GM10248 (cell line): ENCODE measurements at places on chromosomes 2 and 18.

DNA sequence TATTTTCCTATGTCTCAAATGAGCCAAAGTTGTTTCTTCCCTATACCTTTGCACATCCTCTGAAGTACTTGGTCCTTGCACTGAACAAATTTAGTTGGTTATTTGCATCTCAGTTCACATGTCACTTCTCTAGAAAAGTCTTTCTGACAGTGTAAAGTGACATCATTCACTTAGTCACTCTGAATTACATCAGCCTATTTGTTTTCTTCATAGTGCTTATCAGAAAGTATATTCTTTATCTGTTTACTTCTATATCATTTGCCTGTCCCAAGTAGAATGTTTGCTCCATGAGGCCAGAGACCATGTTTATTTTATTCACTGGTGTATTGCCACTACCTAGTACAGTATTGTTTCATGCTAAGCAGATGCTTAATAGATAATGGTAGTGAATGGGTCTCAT, 173.7 kb downstream of the HNMT start:
- DNase-seq, result no peak

DNA sequence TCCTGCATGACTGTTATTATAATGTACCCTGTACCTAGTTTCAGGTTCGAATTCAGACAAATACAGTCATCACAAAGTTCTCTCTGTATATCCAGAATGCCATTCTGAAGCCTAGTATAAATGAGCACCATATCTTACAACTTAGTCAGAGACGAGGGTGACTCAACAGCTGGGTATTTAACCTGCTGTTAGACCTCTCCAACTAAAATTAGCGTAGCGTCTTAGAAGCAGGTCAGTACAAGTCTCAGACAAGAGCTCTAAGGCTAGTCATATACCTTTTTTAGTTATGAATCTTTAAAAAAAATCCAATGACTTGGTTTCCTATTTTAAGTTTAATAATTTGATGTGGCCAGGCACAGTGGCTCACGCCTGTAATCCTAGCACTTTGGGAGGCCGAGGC, 74.1 kb downstream of the CABYR start:
- DNase-seq, result no peak

DNA sequence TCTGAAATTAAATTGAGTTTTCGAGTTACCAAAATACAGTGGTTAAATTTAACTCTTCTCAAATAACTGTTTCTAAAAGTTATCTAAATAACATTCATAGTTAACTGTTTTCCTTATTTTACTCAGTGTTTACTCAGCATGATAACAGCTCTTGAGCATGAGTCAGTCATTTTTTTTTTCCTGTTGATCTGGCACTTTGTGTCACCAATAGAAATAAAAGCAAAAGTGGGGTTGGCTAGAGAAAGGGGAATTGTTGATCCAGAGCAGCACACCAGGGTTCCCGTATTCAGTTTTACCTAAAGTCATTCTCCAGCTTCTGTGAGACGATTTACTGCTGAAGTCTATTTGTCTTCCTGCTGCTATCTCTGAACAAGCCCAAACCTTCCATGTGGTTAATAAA, 851.6 kb downstream of the DCC start:
- no peak for DNase-seq

- no peak for DNase-seq
Observed at GRCh38 chr2:62586981-62587380, 81.0 kb upstream of the TMEM17 start.

DNA sequence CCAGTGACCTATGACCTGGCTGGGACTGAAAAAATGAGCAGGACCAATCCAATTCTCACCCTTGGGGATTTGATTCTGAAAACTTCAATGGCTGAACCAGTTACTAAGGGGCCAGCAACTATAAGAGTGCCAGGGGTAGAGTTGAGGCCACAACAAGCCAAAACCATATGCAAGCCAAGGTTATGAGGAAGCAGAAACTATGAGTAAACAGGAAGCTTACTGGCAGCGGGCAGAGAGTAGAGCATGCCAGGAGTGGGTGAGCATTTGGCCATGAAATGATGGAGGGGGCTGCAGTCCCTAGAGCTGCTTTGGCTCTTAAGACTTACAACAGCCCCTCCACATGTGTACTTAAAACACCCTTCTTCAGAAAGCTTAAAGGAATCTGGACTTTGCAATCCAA, 82.4 kb downstream of the RBMS1 start:
- no peak for DNase-seq

GRCh38 chr2:9967053-9967775, 15.7 kb downstream of the GRHL1 start:
- peak; percentile 40 for DNase-seq

DNA sequence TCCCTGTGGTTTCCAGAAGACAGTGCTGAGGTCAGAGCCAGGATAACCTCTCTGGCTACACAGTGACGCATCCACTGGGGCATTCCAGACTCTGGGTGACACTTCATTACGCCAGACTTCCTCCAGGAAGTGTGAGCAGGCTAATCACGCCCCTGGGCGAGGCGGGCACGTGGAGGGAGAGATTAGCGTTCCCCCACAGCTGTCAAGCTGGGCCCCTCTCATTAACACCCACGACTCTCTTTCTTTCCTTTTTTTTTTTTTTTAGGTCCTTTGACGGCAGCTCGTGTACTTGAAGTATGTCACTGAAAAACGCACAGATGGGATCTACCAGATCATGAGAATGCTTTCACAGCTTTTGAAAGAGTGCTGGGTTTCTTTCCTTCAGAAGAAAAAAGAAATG, 274.6 kb downstream of the AFF3 start:
- DNase-seq, result no peak
